ENCODE measurements at places on chromosomes 12 and 14.

- no peak for DNase-seq
These were observed 182.3 kb downstream of the NPAS3 start for GRCh38 chr14:33120966-33121365.

- no peak for DNase-seq
These were observed 210.3 kb downstream of the TMTC2 start for GRCh38 chr12:82896979-82897378.

GRCh38 chr14:100785626-100786025 is 40.3 kb upstream of the MEG3 start:
- no peak for DNase-seq

GRCh38 chr14:95098984-95099599 is 58.2 kb downstream of the DICER1 start:
- DNase-seq = peak; percentile 23

- DNase-seq = no peak
These were observed 216.3 kb downstream of the C12orf42 start for GRCh38 chr12:103279444-103279843.

GRCh38 chr14:98175436-98175835 is 1096.6 kb downstream of the BCL11B start:
- no peak for DNase-seq

GRCh38 chr14:56874375-56874774 is 64.1 kb upstream of the OTX2 start:
- DNase-seq = no peak

DNA sequence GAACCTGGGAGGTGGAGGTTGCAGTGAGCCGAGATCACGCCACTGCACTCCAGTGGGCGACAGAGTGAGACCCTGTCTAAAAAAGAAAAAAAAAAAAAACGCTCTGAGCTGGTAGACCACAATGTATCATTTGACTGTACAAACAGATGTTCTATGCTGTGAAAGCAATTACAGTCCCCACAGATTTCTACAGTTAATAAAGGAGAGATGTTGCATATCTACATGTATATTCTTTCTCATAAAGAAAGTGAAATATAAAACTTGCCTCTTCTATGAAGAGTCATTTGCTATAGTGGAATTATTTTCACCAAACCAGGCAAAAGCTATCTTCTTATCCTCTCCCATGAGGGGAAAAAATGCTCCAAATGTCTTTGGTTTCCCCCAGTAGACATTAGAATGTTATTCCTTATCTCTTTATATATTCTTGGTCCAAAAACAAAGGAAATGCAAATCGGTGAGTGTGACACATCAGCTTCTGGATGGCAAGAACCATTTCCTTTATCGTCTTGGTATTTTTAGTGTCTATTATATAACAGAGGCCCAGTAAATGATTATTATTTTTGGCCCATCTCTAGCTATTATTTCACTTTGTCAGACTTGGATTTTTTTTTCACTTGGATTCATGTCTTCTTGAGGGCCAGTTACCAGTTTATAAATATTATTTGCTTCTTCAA is 230.4 kb downstream of the SSPN start:
- DNase-seq = no peak

- peak; percentile 59 for DNase-seq
These were observed 12.8 kb downstream of the LRCOL1 start for GRCh38 chr12:132597333-132598316.

- no peak for DNase-seq
These were observed 1.7 kb downstream of the TNFRSF1A start for GRCh38 chr12:6340032-6340638.

GRCh38 chr14:86796221-86797074 is 1196.5 kb downstream of the GALC start:
- peak; percentile 96 for DNase-seq

DNA sequence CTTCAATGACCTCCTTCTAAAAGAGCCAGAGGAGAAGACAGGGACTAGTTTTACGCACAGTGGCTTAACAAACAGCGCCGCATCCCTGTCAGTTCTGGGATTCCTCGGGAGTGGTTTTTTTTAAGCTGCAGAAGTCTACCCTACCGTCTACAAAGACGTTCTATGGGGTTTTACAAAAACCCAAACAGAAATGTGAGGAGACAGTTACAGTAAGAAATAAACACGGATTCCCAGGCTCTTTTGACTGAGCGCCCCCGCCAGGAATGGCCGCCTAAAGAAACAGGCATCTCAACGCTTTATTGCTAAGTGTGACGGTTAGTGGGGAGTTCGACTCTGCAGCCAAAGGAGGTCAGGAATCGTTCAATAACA is 484 bp downstream of the ALKBH1 start:
- peak; percentile 8 for DNase-seq

- DNase-seq = no peak
These were observed 1.4 kb downstream of the TMTC2 start for GRCh38 chr12:82688035-82688501.

DNA sequence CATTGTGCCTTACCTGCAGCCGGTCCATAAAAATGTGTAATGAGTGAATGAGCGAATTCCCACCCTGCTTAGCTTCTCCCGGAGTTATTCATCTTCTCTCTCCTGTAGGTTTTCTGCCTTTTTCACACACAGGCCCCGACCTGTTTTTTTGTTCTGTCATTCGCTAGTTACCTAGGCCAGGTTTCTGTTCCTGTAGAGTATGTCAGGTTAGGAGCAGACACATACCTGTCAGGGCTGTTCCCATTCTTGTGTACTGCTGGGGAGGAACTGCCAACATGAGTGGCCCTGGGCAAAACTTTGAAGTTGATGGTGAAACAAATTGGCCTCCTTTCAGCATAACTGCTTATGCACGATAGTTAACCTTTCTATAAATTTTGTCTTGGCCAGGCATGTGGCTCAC is 140.1 kb downstream of the SYNE2 start:
- DNase-seq = no peak

GRCh38 chr12:33945438-33945784 is 76.9 kb upstream of the ALG10 start:
- no peak for DNase-seq

DNA sequence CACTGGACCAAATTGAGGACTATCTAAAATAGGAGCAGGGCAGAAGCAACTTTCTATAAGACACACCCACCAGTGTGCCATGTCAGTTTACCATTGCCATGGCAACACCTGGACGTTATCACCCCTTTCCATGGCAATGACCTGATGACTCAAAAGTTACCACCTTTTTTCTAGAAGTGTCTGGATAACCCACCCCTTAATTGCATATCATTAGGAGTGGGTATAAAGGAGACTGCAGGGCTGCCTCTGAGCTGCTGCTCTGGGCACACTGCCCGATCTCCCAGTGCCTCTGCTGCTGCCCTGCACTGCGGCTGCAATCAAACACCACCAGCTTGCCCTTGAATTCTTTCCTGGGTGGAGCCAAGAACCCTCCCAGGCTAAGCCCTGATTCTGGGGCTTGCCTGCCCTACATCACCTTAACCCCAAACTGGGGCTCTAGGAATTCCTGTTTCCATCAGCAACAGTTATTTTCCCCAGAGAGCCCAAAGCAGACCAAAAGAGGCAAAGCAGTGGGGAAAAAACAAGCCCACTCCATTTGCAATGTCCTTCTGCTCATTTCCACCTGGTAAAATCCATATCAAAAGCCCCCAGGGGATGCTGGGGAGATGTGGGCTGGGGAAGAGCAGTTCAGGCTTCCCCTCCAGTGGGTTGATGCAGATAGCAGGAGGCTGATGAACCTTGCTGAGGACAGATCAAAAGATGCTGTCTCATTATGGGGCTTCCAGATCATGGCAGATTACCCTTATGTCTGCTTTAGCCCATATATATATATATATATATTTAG is 129.5 kb upstream of the NCOR2 start:
- DNase-seq = no peak

DNA sequence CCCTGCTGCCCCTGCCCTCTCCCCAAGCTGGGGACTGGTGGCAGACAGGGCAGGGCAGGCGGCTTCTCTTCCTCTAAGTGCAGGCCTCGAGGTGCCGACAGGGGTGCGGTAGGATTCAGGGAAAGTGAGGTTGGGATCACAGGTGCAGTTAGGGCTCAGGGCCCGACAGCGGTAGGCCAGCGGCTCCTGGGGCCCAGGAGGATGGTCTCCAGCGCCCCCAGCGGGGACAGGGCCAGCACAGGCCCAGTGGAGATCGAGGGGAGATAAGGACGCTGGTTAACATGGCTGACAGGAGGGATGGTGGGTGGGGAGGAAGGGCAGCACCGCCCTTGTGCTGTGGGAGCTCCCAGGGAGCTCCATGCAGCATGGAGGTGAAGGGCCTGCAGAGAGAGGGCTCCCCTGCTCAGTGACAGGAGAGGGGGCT is 935 bp upstream of the CRIP1 start:
- DNase-seq = no peak
